Activated naive CD4-positive, alpha-beta T cell treated with anti-CD3 and anti-CD28 coated beads, Interleukin-2, amount 50 U/mL, for 72 hours (primary cell): ENCODE measurements at places on chromosomes 5 and 9.
A peak's percentile ranks its signal among the peaks of the same experiment; 100 is the strongest.

GRCh38 chr5:92887254-92887653, 693.8 kb downstream of the NR2F1-AS1 start:
- no peak for DNase-seq

DNA sequence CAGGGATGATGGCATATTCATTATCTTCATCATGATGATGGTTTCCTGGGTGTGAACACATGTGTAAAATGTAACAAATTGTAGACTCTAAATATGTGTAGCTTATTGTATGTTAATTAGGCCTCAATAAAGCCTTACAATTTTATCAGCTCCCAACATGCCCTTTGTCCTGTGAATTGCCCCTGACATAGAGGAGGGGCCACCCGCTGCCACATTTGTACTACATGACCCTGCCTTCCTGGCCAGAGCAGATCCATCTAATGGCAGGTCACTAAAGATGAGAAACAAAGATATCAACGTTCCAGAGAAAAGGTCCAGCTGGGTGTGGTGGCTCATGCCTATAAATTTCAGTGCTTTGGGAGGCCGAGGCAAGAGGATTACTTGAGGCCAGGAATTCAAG, 117.2 kb downstream of the CAAP1 start:
- no peak for DNase-seq

DNA sequence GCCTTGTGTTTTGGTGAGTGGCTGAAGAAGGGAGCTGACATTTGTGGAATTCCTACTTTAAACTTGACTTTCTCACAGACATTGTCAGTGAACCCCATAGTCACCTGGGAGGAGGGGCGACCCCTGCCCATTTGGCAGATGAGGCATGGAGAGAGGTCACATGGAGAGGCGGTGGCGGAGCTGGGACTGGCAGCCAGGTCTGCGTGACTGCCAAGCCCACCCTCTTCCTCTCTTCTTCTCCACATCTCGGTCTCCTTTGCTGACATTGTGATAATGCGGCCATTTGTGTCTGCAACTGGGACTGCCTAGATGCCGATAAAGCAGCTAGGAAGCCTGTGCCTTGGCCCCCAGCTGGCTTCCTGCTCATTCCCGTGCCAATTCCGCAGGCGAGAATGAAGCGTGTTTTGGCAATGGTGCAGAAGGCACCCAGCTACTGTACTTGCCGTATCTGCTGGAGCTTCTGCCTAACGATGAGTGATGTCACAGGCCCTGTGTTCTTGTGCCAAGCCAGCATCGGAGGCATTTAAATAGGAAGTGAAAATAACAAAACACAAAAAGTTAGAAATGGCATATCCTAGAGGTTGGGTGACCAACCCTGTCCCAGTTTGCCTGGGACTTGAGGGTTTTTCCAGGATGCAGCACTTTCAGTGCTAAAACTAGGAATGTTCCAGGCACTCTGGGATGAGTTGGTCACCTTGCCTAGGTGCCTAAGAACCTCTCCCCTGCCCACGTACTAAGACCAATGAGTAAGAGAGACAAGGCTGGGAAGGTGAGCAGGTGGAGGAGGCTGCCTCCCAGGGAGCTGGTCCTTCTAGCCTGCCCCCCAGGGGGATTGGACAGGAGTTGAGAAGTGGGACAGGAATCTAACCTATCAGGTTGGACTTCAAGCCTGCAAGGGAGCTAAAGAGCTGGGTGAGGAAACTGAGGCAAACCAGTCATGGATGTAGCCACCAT, 23.6 kb downstream of the OLFML2A start:
- DNase-seq, result no peak

DNA sequence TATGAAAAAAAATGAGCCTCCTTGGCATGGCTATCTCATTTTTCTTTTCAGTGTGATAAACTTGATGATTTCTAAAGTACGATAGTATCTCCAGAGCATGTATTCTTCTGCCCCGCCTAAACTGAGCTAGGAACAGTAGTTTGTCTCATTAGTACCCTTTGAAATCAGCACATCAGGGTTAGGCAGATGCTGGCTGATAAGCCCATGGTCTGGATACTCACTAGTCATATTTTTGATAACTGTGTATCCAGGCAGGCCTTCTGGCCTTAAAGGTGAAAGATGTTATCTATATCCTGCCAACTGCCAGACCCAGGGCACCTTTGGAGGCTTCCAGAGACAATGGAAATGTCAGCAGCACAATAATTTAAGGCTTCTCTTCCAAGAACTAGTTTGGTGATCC, 103.8 kb downstream of the GIN1 start:
- DNase-seq, result no peak

DNA sequence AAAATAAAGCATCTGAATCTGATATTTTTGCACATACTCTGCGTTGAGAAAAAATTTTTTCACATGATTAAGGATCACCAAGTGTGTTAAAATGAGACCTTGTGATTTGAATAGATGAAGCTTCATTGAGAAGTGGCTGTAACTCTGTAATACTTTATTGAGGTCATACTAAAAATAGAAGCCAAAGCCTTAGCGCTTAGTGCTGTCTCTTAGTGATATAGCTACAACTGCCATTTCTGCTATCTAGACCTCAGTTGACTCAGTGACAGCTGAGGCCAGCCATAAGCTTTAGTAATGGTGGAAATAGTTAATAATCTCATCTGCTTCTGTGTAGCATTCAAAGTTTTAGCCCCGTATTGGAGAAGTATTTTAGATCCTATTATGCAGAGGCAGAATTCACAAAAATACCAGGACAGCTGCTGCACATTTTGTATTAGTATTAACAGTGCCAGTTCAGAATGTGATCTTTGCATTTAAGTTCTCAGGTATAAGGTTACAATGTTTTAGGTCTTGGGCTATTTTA, 107.4 kb upstream of the SGCD start:
- no peak for DNase-seq

DNA sequence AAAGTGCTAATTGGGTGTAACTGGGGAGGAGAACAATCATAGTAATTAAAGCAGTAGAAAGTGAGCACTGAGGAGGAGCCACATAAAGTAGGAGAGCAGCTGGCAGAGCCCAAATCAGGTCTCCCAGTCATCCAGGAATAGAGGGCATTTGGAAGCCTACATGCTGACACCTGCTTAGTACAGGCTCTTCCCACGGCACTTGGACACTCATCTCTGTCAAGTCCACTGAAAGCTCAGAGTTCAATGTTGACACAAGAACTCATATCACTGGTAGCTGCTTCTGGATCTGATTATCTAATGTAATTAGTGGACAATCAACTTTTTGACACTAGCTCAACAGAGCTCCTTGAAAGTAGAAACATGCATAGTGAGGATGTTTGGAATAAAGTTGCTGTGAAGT, 45.9 kb upstream of the PCSK1 start:
- DNase-seq, result no peak

GRCh38 chr5:39072925-39073766, 1.1 kb downstream of the RICTOR start:
- DNase-seq, result peak; percentile 86

GRCh38 chr5:80185095-80185494, 70.8 kb downstream of the SERINC5 start:
- no peak for DNase-seq

GRCh38 chr9:92535940-92536850, at the start of gene ECM2:
Gene ECM2 (minus strand): TSS chr9:92535990. CDS start chr9:92522866, 13,124 bp downstream.
- DNase-seq, result no peak

DNA sequence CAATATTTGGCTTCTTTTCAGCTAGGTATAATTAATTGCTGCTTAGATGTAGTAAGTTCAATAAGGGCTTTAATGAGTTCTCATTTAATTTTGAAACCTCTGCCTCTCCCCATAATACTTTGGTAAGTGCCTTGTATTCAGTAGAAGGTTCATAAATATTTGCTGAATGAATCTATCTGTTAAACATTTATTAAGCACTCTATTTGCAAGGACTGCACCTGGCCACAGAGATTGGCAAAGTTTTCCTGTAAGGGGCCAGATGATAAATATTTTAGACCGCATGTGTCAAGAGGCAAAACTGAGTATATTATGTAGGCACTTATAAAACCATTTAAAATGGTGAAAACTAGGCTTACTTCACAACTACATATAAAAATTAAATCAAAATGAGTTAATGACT, 19.0 kb upstream of the GNA14 start:
- DNase-seq, result no peak

GRCh38 chr5:20359377-20359776, 371.4 kb upstream of the CDH18 start:
- no peak for DNase-seq

DNA sequence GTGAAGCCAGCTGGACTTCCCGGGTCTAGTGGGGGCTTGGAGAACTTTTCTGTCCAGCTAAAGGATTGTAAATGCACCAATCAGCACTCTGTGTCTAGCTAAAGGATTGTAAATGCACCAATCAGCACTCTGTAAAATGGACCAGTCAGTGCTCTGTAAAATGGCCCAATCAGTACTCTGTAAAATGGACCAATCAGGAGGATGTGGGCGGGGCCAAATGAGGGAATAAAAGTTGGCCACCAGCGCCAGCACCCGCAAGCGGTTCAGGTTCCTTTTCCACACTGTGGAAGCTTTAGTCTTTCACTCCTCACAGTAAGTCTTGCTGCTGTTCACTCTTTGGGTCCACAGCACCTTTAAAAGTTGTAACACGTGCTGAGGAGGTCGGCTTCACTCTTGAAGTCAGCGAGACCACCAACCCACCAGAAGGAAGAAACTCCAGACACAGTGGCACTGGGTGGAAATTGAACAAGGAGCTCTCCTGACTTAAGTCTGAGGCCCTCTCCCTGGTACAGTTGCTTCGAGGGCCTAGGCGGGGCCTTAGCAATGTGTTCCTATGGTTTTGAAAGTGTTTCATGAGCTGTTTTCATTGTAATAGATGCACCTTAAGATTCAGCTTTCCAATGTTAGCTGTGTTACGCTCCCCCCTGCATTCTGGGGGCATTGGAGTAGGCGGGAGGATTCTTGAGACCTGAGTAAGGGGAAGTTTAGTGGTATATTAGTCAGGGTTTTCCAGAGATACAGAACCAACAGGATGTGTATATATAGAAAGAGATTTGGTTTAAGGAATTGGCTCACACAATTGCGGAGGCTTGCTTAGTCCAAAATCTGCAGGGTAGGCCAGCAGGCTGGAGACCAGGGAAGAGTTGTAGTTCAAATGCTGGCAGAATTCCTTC, 21.5 kb upstream of the MYO10 start:
- no peak for DNase-seq

DNA sequence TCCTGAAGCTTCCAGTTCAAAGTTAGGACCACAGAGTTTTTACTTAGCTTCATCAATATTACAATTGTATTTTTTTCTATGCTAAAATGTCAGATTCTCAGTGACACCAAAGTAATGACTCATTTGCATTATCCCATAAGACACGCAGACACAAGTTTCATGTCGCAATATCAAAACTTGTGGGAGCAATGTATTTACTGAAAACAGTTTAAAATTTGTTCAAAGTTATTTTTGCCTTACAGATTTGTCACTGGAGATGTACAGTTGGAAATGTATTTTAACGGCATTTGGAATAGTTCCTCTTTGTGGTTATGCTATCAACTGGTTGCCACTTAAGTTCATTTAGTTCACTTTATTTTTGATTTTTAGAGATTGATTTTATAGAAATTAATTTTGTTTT, 36.2 kb upstream of the DAP start:
- DNase-seq, result no peak

DNA sequence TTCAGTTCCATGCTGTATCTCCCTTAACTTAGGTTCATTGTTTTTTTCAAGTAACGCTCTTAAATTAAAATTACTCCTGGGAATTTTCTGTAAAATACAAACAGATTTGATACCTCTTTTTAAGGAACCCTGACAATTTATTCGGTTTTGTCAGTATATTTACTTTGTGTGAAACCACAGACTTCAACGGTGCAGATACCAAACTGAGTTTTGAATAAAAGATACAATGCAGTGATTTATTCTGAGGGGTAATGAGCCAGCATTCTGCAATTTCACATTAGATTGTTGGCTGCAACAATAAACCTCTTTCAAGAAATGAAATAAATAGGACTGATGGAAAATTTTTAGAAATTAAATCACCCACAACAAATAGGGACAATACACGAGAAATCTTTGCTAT, 308.6 kb upstream of the EDIL3 start:
- no peak for DNase-seq

GRCh38 chr9:107260437-107261081, 22.5 kb upstream of the RAD23B start:
- no peak for DNase-seq

- DNase-seq, result no peak
Observed at GRCh38 chr5:55575815-55576583, 41.2 kb upstream of the PLPP1 start.

GRCh38 chr9:135796784-135797485, 95.0 kb downstream of the KCNT1 start:
- DNase-seq, result no peak

GRCh38 chr9:137453643-137454081, 5.5 kb downstream of the NSMF start:
- peak; percentile 59 for DNase-seq

DNA sequence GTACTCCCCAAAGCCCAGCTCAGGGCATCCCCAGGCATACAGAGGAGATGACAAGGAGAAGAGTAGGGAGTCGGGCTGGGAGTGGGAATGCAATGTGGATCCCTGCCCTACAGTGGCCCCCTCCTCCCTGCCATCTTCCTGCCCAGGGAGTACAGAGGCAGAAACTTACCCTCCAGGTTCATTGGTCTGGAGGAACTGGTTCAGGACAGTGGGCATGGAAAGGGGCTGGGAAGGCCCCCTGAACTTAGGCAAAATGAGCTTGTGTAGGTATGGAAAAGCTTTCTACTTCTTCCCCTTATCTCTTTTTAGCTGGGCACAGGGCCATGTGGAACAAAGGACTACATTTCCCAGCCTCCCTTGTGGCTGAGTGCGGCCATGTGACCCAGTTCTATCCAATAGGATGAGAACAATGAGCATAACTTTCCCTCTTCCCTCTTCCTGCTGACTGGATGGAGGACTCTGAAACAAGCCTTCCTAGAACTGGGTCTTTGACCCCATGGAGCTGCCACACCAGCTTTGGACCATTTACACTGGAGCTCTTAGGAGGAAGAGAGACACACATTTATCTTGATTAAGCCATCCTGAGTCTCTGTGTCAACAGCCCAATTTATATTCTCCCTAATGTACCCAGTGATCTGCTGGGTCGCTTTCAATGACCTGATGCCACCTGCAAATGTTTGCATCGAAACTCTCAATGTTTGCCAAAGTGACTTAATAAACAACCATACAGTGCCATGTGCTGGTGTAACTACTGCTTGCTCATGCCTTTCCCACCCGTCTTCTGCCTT, 25.0 kb upstream of the HMCN2 start:
- DNase-seq, result no peak

GRCh38 chr9:112375361-112375760, 4.5 kb upstream of the HSDL2 start:
- DNase-seq, result no peak

DNA sequence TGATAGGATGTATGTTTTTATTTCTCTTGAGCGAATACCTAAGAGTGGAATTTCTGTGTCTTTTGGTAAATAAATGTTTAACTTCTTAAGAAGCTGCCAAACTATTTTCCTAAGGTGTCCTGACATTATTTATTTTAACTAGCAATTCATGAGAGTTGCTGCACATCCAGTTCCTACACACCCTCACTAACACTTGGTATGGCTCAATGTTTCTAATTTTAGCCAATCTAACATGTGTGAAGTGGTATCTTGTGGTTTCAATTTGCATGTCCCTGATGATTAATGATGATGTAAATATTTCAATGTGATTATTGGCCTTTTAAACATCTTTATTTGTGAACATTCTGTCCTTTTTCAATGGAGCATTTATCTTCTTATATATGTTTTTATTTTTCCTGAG, 2095.5 kb upstream of the C9orf72 start:
- no peak for DNase-seq

GRCh38 chr5:173180331-173180730, 36.0 kb downstream of the BNIP1 start:
- no peak for DNase-seq
